ENCODE measurements at places on chromosomes 2 and 18.

DNA sequence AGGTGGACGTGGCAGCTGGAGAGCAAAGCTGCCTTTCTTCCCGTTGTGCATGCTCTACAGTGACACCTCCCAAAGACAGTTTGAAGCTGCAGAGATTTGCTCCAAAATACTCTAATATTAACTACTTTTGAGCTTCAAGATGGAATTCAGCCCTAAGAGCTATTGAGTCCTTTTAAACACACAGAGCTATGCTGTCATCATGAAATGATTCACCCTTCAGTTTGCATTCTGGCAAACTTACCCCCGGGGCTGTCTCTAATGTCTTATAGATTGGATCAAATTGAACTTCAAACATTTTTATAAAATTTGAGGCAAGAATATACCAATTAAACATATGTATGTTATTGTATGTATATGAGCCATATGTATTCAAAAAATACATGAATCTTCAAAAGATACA lies 110.7 kb upstream of the EFEMP1 start:
- no peak for DNase-seq

- DNase-seq = peak; percentile 90
These were observed 2.8 kb downstream of the ONECUT2 start for GRCh38 chr18:57437766-57438671.

DNA sequence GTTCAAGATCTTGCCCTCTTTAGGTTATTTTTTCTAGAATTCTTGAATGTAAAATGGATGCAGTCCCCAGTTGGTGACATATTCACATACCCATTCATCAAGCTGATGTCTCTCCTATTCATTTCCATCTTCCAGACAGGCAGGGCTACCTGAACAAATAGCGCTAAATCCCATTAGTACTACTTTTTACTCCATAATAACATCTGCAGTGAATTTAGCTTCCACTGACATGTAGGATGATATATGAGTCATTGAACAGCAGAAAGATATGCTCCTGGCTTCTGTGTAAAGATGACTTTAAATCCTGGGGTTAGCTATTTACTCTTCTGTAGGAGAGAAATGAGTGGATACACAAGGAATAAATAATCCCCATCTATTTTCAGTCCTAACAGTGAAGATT lies 194.7 kb downstream of the RND3 start:
- no peak for DNase-seq

DNA sequence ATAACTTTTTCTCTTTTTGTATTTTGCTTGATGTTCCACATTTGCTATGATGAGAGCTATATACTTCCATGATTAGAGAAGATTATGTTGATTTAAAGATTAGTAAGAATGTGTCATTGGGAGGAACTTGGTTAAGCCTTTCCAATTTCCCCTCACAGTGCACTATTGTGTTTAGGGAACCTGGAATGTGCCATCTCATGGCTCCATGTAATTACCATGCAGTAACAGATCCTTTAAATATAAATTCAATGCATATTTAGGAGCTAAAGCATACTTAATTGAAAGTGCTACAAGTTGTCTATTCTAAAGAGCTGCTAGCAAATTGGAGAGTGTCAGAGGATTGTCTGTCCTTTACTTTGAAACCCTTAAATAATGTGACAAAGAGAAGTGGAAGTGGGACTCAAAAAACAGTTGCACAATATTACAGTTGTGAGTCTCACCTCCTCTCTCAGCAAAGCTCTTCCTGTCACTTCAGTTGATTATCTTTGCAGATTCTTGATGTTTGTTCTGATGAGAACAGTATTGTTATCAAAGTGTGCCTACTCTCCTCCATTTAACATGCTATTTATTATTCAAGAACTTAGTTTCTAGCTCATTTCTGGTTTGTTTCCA lies 1162.7 kb upstream of the ZEB2 start:
- DNase-seq = no peak

- DNase-seq = no peak
These were observed 238.6 kb downstream of the TWIST2 start for GRCh38 chr2:239086325-239087020.

DNA sequence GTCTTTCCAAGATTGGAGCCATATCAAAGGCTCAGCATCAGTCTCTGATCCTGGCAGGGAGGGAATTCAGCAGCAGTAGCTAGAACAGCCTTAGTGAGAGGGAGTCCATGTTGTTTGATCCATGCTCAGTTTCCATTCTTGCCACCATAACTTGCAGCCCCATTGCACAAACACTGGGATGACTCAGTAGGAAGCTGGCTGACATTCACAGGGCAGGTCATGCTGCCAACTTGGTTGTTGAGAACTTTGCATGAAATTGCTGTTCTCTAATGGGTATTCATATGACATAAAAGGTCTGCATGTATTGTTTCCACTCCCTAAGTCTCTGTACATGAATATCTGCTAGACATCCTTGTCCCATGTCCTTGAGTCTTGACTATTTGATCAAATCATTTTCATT lies 29.9 kb upstream of the STAT4 start:
- DNase-seq = no peak
